ENCODE measurements at places on chromosomes 5 and 9.

DNA sequence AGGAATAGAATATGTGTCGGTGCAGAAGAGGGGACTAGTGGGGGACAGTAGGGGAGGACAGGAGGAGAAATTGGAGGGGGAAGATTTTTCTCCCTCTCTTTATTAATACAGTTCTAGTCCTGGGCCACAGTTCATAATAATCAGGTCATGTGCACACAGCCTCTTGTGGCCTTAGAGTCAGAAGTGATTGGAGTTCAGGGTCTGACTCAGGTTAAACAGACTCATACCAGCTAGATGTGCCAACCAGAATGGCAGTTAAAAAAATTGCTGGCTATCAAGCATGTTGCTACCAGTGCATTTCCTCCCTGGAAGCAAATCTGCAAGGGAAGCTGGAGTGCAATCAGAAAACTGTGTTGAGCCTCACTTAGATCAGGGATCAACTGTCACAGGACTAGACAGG lies 132.7 kb upstream of the MAP1B start:
- no peak for DNase-seq

- DNase-seq, result no peak
Observed at GRCh38 chr9:134204991-134205578, 40.7 kb upstream of the RNU6ATAC start.

DNA sequence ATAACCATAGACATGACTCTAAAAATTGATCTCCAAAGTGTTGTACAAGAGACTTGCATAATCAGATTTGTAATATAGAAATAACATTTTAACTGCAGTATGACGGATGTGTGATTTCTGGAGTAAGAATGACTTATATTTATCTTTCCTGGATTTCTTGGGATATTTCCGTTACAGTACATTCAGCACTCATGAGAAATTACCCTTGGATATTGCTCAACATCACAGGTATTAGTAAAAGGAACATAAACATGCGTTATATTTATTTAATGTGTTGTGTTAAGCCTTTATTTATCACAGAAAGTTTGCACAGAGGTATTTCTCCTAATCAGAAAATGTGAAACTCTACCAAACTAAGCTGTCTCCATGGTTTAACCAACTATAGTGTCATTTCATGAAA lies 1823.9 kb upstream of the C9orf72 start:
- DNase-seq, result no peak

DNA sequence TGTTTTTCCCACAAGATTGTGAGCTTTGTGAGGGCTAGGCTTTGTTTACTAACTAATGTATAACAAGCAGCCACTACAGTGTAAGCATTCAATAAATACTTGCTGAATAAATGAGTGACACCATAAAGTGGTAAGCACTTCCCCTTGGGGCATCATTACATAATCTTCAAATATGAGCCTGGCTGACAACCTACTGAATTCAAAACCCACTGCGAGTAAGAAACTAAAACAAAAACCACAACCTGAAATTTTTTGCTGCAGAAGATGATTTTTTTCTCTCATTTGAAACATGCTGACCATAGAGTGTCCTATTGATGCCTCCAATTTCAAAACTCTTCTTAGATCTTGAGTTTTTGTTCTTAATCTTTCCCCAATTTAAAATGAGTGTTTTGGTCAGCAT lies 331.3 kb upstream of the CCNG1 start:
- no peak for DNase-seq

DNA sequence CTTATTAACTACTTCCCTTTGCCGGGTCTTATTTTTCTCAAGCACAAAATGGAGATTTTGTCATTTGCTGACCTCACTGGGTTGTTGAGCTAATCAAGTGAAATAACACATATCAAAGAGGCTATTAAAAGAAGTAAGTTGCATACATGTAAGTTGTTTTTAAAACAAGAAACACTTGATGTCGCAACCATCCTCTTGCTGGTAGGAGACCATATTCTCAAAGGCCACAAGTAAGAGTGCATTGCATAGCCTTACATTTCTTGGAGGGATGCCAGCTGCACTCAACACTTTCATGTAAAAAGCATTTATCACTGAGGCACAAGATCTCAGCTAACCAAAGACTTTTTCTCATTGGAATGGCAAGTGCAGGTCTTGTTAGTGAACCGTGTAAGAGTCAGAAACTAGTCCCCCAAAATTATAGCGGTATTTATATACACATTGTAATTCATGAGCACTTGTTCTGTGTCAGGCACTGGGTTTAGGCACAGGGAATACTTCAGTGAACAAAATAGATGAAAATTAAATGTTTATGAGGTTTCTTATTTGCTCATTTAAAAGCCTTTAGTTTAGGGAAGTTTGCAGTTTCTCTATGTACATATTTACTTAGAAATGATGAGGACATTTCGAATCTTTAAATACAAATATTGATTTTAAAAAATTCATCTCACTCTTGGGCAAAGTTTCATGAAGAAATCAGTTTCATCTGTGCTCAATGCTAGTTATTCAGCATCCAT lies 72.0 kb downstream of the ZFAND5 start:
- no peak for DNase-seq

All from activated CD4-positive, alpha-beta T cell treated with anti-CD3 and anti-CD28 coated beads for 4 hours (primary cell).